ENCODE measurements at places on chromosomes 5 and 9.

GRCh38 chr5:351084-351920 lies 29.8 kb downstream of the AHRR start:
- DNase-seq = no peak

- no peak for DNase-seq
Measured at GRCh38 chr9:81824802-81825730, 103.2 kb upstream of the SPATA31D4 start.

DNA sequence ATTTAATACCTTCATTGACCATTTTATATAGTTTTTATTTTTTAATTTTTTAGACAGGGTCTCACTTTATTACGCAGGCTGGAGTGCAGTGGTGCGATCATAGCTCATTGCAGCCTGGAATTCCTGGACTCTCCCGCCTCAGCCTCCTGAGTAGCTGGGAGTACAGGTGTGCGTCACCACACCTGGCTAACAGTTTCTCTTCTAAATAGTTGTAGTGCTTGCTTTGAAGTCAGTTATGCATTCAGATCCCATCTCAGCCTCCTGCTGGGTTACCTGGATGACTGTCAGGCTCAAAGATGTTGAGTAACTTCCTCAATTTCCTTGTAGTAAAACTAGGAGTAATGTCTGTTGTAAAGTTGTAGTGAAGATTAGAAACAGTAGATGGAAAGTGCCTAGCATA lies 21.4 kb downstream of the SNX18 start:
- DNase-seq = no peak

GRCh38 chr5:160325716-160326115 lies 13.4 kb upstream of the CCNJL start:
- no peak for DNase-seq

- no peak for DNase-seq
Measured at GRCh38 chr9:77486463-77486862, 161.7 kb downstream of the GNA14 start.

DNA sequence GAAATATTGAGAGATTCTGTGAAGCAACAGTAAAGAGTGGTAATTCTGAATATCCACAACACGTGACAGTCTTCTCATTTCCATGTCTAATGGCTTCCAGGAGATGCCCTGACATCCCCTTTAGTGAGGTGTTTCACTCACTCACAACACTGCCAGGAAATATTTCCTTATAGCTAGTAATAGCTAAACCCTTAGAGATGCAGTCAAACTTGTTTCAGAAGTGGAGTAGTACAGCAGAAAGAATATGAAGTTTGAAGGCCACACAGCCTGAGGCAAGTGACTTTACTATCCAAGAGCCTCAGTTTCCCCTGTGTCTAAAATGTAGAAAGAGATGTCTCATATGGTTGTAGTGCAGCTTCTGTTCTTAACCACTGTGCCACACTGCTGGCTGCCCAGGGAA lies 139.2 kb downstream of the CDK5RAP2 start:
- DNase-seq = no peak

DNA sequence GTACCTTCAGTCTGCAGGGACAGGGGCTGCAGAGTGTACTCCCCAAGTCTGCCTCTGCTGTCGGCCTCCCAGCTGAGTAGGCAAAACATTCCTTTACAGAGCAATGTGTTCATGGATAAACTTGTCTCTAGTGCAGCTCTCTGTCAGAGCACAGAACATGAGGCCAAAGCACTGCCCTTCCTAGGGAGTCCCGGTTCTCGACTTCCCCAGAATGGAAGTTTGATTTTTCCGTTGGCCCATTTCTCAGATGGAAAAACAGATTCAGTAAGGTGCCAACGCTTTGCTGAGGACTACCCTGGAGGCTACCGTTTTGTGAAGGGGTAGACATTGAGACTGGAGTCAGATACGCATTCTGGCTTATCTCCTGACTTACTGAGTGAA lies 422 bp upstream of the TRIM32 start:
- DNase-seq = peak; percentile 33

DNA sequence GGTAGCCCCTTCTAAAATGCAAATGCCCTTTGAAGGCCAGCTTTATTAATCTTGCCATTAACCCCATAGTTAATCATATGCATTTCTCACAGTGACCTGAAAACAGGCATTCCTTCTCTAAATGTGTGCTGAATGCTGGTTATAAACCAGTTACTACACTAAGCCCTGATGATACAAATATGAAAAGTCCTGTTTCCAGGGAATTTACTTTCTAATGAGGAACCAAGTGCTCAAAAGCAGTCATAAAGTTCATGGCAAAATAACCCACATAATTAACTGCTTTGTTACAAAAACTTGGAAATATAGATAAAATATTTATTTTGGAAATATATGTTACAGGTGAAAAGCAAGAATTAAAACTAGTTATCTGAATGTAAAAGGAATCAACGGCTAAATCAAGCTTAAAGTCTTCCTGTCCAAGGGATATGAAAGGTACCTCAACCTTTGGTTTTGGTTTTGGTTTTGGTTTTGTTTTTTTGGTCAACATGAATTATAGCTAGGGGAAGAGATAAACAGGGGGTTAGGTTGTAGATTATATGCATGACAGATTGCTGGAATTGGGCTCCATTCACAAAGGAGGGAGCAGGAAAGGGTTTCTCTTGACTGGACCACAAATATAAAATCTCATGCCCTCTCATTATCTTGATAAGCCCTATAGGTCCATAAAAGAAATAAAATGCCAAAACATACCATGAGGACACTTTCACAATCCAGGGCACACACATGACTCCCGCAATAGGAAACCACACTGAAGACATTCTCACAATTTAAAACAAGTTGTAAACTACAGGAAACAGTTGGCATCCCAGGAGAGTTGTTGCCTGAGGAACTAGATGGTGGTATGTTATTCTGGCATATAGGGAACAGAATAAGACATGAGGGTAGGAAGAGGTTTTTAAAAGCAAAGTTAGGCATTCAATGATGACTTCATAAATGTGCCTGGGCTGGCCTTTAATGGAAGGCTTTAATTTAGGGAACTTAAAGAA lies 46.7 kb upstream of the MACIR start:
- peak; percentile 30 for DNase-seq

- DNase-seq = no peak
Measured at GRCh38 chr5:127935398-127935797, 148.2 kb upstream of the SLC12A2 start.

GRCh38 chr5:109410389-109411148 lies 795 bp upstream of the PJA2 start:
- DNase-seq = peak; percentile 77

DNA sequence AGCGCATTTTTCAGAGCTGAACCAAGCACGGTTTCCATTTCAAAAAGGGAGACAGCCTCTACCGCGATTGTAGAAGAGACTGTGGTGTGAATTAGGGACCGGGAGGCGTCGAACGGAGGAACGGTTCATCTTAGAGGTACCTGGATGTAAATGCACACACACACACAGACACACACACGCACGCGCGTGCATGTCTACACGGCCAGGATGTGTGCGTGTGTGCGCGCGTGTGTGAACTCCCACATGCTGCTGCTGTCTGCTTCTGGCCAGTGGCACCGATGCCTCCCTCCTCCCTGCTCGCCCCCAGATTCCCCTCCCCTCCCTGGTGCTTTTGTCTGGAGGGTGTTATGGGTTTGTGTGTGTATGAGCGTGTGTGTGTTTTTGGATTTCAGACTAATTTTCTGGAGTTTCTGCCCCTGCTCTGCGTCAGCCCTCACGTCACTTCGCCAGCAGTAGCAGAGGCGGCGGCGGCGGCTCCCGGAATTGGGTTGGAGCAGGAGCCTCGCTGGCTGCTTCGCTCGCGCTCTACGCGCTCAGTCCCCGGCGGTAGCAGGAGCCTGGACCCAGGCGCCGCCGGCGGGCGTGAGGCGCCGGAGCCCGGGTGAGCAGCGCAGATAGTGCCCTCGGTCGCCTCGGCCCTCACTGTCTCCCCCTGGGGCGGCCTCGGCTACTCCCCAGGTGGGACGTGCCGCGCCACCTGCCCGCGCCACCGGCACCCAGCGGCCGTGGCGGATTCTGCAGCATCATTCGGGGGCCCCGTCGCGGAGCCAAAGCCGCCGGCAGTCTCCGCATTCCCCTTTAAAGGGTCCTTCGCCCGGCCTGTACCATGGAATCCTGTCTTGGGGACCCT lies at the start of gene NTRK2:
NTRK2 (plus strand) TSS at position 442 of the 850 bp plus-strand sequence. CDS start 1,020 bp downstream, outside the sequence.
- DNase-seq = peak; percentile 53

DNA sequence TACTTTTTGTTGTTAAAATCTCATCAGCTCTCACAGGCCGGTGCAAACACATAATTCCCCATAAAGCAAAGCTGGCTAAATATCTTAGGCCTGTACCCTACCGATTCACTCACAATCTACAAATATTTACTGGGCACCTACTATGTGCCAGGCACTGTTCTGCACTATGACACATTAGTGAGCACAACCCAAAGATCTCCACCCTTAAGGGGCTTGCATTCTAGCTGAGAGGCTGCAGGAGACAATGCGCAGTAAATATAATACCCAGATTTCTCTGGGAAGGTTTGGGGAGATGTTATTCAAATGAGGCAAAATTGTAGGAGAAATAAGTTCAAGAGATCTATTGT lies 53.7 kb downstream of the FNBP1 start:
- DNase-seq = no peak

DNA sequence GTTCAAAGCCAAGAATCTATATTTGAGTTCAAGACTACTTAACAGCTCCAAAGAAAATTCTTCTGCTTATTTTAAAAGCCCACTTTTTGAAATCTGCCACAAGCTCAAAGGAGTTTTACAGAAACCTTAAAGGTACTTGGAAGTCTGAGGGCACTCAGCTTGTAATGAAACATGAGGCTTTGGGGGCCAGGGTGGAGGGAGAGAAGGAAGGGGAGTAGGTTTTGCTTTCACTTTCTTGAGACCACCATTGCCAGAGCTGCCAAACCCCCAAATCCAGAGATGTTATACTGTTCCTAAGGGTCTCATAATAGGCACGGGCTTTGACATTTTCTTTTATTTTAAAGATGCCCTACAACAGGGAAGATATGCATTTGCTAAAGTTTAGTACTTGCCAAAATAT lies 42.6 kb upstream of the TNFAIP8 start:
- DNase-seq = no peak

GRCh38 chr5:14726066-14726838 lies 61.7 kb downstream of the OTULIN start:
- DNase-seq = no peak

- no peak for DNase-seq
Measured at GRCh38 chr9:137022662-137023008, 5.4 kb downstream of the ABCA2 start.

GRCh38 chr5:38595132-38595745 lies 38.8 kb upstream of the LIFR start:
- DNase-seq = no peak

DNA sequence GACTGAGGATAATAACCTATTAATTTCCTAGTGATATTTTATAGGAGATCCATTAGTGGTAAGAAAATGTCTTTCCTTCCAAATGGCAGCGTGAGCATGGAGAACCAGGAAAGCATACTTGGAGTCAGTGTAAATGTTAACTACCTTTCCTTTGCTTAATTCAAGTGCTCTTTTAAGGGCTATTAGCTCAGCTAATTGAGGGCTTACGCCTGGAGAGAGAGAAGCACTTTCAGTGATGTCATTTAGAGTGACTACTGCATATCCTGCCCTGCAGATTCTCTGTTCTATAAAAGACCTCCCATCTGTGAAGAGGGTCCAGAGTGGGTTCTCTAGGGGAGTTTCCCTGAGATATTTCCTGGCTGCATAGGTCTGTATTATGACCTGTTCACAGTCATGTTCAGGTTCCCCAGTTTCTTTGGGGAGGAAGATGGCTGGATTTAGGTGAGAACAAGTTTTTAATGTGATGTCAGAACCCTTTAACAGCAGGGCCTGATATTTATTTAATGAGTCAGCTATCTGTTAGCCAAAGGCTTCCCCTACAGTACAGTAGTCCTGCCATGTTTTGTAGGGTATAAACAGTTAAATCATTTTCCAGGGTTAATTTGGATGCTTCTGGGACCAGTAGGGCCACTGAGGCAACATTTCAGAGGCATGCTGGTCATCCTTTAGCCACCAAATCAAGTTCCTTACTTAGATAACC lies 89.6 kb downstream of the TRIM36 start:
- DNase-seq = no peak

DNA sequence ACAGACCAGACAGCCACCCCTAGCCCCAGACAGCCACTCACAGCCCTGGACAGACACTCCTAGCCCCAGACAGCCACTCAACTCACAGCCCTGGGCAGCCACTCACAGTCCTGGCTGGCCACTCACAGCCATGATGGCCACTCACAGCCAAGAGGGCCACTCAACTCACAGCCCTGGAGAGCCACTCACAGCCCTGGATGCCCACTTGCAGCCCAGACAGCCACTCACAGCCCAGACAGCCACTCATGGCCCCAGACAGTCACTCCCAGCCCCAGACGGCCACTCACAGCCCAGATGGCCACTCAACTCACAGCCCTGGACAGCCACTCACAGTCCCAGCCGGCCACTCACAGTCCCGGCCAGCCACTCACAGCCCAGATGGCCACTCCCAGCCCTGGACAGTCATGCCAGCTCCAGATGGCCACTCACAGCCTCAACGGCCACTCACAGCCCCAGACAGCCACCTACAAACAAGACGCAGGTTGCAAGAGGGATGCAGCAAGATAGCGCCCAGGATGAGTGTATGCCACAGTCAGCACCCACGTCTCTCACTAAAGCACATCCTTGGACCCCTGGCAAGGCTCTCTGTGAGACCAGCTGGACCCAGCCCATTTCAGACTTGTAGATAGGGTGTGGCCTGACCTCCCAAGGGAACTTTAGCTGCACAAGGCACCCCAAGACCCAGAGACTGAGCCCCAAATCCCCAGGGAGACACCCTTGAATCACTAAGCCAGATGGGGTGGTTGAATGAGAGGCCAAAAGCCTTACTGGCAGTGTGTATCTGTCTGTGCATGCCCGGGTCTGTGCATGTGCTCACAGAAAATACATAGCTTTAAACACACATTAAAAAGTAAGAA lies 22.4 kb downstream of the ZDHHC11B start:
- DNase-seq = no peak

DNA sequence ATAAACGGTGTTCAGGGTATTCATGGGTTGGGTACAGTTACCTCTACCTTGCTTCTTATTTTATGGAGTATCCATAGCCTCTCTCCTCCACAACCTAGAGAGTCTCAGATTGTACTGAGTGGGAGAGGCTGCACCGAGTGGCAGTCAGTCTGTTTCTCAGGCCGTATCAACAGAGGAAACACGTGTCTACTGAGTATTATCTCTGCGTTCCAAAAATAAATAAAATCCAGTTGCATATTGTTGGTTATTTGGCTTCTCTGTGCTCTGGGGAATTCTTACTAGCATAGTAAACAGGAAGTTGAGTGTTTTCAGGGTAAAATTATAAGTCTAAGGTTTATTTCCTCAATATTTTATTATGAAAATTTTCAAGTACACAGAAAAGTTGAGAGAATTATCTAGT lies 231.0 kb downstream of the ARHGEF28 start:
- DNase-seq = no peak

GRCh38 chr9:127500399-127500798 lies 49.1 kb downstream of the LRSAM1 start:
- no peak for DNase-seq

DNA sequence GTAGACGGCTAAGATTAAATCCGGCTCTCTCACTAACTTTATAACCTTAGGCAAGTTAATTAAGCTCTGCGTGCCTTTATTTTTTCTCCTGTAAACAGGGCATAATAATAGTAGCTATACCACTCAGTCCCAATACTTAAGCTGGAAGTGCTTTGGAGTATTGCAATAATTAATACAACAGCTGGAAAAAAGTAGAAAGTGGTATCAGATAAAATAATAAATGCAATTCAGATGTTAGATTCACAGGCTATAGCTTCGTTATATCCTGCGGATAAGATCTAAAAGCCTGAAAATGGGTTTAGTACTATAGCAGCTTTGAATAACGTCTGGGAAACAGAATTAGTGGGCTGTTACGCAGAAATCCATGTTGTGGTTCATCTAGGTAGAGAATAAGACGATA lies 51.8 kb downstream of the MEGF9 start:
- no peak for DNase-seq

- peak; percentile 56 for DNase-seq
Measured at GRCh38 chr9:123346026-123346425, 10.0 kb upstream of the CRB2 start.

Measured in RPMI8226 (cell line).